Stimulated activated CD4-positive, alpha-beta T cell treated with anti-CD3 and anti-CD28 coated beads, Interleukin-15, amount 100 ng/mL, for 1 hour (primary cell): ENCODE measurements at places on chromosomes 3 and 15.

- DNase-seq = no peak
These were observed 49.6 kb downstream of the SMAD3 start for GRCh38 chr15:67114846-67115585.

GRCh38 chr15:99181545-99181971 lies 67.8 kb downstream of the TTC23 start:
- no peak for DNase-seq

DNA sequence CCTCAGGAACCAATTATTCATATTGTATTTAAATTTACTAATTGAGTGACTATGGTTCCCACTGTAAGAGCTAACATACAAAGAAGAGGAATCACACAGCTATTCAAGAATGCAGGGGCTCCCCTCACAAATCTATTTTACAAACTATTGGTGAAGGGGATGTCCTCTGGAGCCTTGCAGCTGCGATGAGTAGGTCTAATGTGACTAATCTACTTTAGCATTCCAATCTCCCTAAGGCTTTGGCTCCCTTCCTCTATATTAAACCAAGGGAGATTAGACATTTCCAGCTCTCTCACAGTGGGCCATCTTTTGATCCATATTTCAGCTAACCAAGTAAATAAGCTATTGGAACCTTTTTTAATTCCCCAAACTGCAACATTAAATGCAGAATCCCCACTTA lies 514.2 kb upstream of the BCHE start:
- DNase-seq = no peak

GRCh38 chr15:101028772-101029438 lies 109.7 kb downstream of the LRRK1 start:
- DNase-seq = no peak

DNA sequence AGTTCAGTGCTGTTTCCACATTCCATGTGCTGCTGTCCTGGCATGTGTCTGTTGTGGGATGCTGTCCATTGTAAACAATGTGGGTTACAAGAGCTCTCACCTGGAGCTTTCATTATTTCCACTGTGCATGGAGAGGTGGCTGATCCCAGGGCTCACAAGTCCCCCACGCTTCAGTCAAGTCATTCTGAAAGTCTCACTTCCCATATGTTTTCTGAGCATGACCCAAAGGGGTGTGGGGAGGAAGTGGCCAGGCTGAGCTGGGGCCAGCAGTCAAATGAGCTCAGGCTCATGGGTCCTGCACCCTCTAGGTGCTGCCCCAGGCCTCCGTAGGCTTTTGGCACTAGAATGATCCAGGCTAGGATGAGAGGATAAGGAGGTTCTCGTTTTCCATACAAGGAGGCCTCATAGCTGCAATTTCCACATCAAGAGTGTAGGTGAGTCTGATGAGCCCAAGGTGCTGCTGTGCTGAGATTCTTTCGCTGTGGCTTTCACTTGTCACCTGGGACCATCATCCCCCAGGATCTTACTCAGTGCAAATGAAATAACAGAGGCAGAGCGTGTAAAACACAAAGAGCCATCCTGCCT lies 22.0 kb downstream of the STARD5 start:
- no peak for DNase-seq

DNA sequence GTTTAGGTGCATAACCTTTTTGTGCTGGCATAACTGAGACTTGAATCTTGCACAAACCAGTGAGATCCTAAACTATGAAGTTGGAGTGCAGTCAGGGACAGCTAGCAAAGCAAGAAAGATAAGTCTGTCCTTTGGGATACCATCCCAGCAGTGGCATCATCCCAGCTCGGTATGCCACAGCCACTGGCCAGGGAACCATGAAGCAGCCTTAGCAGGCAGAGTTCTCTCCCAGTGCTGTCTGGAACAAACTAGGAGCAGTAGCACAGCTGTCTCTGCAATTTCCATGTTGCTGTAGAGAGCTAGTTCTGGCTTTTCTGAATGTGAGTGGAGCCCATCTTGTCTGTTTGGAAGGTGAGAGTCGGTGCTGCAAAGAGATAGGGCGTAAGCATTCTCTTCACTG lies 130.3 kb downstream of the DTWD1 start:
- DNase-seq = no peak

GRCh38 chr3:46114323-46114988 lies 87.2 kb upstream of the XCR1 start:
- no peak for DNase-seq

GRCh38 chr3:53303957-53304356 lies 43.4 kb downstream of the DCP1A start:
- DNase-seq = no peak

GRCh38 chr3:171769461-171769860 lies 40.8 kb downstream of the PLD1 start:
- no peak for DNase-seq
